Immature natural killer cell (primary cell): ENCODE measurements at places on chromosomes 1 and 21. TPM values are rescaled to one million over a fixed set of nuclear protein-coding genes. Genes with fewer than 3 reads are reported as not detected.

Gene COL11A1
- polyA plus RNA-seq: not detected

Gene KRTAP13-1
- not detected for polyA plus RNA-seq

- no peak for DNase-seq
Measured at GRCh38 chr1:21234779-21235178, 55.5 kb downstream of the ECE1 start.

- DNase-seq: no peak
Measured at GRCh38 chr21:42140196-42140934, 69.2 kb downstream of the UMODL1 start.

GRCh38 chr1:78855258-78855657 is 151.3 kb downstream of the ADGRL4 start:
- DNase-seq: no peak

Gene ARV1
- polyA plus RNA-seq: 24.4 TPM

GRCh38 chr1:44723496-44724295 is 7.3 kb downstream of the RNU5D-1 start:
- DNase-seq: no peak

GRCh38 chr1:231919239-231919885 is 292.8 kb downstream of the DISC1 start:
- DNase-seq: no peak

DNA sequence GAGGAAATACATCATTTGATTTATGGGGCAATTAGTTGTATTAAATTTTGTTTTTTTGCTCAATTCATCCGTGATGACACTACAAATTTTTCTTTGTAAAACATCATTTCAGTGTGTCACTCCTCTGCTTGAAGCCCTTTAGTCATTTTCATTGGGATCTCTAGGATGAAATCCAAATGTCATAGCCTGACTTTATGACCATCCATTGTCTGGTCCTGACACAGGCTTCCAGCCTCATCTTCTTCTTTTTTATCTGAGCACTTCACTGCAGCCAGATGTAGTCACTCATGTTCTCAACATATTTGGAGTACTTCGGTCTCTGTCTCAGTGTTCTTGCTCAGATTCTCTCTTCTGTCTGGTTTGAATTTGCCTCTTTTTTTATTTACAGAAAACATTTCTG is 173.1 kb downstream of the HMCN1 start:
- DNase-seq: no peak

DNA sequence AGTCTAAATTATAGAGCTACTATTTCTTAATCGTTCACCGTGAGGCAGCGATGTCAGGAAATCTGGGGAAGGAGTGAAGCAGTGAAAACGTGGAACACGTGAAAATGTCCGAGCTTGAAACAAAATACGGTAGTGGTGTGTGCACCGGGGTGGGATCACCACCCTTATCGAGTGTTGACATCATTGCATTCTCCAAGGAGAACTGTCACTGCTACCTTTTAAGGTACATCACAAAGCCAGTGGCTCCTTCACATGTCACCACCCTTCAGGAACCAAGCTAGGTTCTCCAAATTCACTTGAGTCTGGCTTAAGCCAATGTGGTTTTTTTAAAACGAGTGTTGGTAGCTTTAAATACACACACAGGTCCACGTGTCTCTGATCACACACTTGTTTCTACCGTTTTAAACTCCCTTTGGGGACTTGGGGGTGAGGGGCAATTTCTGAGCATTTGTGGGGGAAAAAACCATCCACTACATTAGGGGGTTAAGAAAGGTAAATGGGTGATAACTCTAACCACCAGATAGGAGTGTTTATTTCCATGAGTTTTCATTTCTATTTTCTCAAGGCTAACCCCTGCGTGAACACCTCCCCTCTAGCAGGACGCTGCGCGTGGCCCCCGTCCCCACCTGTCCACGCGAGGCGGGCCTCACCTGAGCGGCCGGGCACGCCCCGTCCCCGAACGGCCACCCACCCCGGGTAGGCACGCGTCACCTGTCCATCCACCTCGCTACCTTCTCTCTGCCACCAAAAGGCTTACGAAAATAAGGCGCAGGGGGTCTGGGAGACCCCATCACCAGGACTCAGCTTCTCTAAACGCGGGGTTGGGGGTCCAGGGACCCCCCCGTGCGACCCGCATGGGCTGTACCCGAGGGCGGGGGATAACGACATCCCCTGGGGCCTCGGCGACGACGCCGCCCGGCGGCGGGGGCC is 978 bp downstream of the PRDM15 start:
- peak; percentile 14 for DNase-seq

Gene DYNLT5
- not detected for polyA plus RNA-seq

Gene PCBP3
- polyA plus RNA-seq: not detected

- no peak for DNase-seq
Measured at GRCh38 chr1:211557894-211558625, 20.9 kb downstream of the SLC30A1 start.

GRCh38 chr1:198671136-198671535 is 32.3 kb downstream of the PTPRC start:
- no peak for DNase-seq

DNA sequence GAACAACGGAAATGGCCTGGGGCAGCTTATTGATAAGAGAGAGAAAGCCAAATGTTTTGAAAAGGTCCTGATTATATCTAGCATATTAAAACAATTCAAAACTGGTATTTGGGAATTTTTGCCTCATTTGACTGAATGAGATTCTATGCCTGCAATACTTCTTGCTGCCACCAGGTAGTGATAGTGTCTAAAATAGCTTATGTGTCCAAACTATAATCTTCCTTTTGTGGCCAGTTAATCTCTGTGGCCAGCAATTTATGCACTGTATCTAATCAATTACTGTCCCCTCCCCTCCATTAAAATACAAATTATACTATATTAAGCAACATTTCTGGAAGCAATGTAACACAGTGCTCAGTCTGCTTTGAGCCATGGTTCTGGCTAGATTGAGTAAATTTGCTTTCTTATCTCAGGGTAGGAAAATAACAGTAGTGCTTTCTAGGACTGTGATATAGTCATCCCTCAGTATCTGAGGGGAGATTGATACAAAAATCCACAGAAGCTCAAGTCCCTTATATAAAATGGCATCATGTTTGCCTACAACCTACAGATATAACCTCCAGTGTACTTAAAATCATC is 91.8 kb downstream of the FOXD2 start:
- no peak for DNase-seq

DNA sequence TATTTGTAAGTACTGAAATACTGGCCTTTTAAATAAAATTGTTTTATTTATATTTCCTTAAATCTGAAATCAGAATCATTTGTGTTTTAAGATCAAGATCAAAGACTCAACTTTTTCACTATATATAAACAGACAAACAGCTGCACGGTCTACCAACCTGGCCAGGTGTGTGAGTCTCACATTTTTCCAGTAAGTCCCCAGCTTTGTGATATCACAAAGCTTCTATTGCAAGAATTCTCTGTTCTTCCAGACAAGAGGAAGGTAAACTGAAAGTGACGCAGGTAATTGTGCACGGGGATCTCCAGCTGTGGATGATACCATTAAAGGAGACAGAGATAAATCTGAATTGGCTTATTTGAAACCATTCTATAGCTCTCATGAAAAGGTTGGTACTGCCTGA is 41.2 kb upstream of the CYP2J2 start:
- DNase-seq: no peak

Gene SPRR2A
- not detected for polyA plus RNA-seq

- peak; percentile 77 for DNase-seq
Measured at GRCh38 chr1:24928689-24929397, 1.2 kb downstream of the RUNX3 start.

DNA sequence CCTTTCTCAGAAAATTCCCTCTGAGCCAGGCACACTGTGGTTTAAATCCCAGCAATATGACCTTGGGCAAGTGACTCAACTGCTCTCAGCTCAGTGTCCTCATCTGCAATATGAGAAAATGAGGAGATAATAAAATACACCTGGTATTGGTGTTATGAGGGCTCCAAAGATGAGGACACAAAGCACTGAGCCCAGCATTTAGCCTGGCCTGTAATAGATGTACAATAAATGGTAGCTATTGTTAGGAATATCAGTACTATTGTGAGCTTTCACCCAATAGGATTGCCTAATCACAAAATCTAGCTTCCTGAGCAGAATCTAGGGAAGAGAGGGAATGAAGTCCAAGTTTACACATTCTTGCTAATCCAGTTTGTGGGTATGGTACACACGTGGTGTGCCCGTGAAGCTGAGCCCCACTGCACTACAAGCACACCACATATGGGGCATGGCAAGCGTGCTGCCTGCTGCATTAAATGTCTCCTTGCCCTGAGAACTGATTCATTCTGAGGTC is 24.3 kb upstream of the SLC30A1 start:
- DNase-seq: no peak

Gene CLDN17
- not detected for polyA plus RNA-seq

Gene AMY2B
- polyA plus RNA-seq: not detected

DNA sequence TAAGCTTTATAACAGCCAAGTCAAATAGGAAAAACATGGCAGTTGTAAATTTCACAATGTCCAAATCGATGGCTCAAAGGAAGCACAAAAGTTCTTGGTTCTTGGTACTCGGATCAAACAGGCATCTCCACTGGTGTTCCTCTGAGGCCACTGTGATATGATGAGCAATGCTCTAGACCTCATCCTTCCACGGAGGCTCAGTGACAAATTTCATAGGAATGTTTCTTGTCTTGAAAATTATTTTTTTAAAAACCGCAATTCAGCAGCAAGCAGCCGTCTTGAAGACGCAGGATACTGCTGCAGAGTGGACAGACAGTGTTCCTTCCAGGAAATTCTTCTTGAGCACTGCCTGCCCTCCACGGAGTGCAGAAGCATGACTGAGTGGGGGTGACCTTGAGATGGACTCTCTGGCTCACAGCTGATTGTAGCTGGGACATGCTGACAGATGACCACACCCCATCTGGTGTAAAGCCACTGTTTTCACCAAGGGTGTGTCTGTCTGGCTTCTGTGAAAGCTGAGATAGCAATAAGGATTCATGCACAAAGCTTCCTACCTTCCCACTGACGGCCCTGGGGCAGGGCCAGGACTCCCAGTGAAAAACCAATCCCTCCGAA is 61.9 kb downstream of the TIAM1 start:
- DNase-seq: no peak

GRCh38 chr1:15031251-15031933 is 122.2 kb upstream of the TMEM51 start:
- DNase-seq: no peak

Gene GGPS1
- 50.5 TPM for polyA plus RNA-seq

GRCh38 chr1:54814571-54814970 is 13.4 kb upstream of the TTC22 start:
- DNase-seq: no peak

GRCh38 chr21:28156590-28156989 is 836.1 kb downstream of the LTN1 start:
- no peak for DNase-seq

GRCh38 chr1:93876244-93876643 is 2.8 kb downstream of the DNTTIP2 start:
- no peak for DNase-seq

DNA sequence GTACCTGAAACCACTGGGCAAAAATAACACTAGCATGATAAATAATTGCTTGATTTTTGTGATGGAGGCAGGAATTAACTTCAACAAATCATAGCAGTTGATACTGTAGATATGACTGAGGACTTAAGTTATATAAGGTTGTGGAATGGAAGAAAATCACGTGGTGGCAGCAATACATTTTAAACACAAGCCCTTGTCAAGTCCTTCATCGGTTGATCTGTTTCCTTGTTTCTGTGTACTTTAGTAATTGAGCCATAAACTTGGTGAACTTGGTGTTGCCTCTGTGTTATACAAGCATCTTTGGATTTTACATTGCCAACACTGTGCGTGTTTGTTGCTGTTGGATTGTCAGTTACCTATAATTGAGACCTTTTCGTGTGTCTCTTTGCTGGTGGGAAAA is 114.4 kb downstream of the CAMTA1 start:
- no peak for DNase-seq

DNA sequence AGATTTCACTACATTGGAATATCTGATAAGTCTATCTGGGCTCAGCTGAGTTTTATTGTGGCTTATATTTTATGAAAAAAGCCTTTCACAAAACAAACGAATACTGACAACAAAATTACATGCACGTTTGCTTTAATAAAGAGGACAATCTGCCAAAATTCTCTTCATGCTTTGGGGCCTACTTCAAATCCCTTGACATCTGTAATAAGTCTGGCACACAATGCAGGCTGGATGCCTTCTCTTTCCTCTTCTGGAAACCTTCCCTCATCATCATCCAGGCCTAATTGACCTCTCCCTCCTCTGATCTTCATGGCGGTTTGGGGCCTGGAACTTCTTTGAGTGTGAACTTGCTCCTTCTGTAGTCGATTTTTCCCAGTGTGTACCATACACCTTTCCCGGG is 70.3 kb downstream of the MAP10 start:
- no peak for DNase-seq

Gene B3GALT5
- polyA plus RNA-seq: not detected

DNA sequence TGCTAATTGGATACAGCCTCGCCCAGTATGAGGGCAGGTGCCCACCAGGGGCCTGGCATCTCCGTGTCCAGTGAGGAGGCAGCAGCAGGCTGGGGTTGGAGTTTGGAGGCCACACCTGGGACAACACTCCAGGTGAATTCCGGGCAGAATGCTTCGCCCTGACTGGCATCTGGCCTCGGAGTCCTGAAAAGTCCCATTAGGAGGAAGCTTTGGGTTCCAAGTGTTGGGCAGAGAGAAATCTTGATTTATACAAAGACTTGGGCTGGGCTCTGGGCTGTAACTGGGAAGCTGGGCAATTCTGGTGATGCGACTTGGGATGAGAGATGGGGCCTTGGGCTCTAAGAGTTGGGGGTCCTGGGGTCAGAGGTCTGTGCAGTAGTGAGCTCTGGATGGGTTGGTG is 48.1 kb upstream of the CSF3R start:
- no peak for DNase-seq

Gene DPM3
- 274 TPM for polyA plus RNA-seq

Gene FAM151A
- not detected for polyA plus RNA-seq

Gene BACE2
- polyA plus RNA-seq: 2.1 TPM

GRCh38 chr1:208965351-208965750 is 618.2 kb upstream of the CAMK1G start:
- DNase-seq: no peak

GRCh38 chr1:44418022-44418673 is 13.1 kb downstream of the RNF220 start:
- no peak for DNase-seq

Gene INSRR
- not detected for polyA plus RNA-seq

DNA sequence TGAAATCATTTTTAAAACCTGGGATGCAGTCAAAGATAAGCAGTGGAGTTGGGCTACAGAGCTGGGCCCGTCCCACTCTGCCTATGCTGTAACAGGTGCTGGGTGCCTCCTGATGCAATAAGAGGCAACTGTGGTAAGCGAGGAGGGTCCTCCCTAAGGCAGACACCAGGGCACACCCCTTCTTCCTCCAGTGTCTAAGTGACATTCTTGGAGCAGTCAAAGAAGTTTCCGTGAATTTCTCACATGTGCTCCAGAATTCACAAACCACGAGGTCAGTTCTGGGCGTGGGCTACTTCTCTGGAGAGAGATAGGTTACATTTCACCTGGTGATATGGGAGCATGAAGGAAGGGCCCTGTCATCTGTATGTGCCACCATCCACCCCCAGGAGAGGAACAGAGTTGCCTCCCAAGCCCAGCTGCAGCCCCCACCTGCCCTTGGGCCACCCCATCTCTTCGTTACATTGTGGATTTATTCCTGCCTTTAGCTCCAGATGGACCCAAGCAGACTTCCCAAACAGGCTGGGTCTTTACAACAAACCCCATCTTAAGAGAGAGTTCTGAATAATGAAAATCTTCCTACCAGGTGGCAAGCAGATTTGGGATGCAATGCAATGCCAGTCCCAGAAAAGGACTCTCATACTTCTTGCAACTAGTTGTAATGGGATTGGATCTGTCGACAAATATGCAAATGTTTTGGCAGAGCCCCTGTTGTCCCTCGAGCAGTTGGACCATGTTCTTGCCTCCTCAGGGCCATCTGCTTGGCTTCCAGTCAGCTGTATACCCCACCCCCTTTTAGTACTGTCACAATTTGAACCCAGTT is 82.5 kb upstream of the CNTN2 start:
- DNase-seq: no peak

Gene RAB3GAP2
- polyA plus RNA-seq: 18.6 TPM

Gene TMEM200B
- not detected for polyA plus RNA-seq

Gene CELA2B
- not detected for polyA plus RNA-seq
